ENCODE measurements at places on chromosomes 5 and 9.

DNA sequence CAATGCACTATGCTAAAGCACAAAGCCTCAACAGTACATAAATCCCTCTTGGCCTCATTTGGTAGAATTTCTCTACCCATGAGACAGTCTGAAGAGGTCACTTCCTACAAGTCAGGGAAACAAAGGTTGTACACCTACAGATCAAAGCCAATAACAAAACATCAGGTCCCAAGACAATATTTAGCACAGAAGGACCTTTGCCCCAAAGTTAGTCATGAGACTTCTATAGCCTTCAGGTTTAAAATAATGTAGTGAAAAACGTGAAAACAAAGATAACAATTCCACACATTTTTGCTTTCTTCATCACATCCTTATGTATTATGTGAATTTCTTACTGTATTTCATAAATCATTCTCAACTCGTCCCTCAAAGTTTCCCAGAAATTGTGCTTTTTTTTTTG is 15.8 kb downstream of the AFF4 start:
- no peak for DNase-seq

DNA sequence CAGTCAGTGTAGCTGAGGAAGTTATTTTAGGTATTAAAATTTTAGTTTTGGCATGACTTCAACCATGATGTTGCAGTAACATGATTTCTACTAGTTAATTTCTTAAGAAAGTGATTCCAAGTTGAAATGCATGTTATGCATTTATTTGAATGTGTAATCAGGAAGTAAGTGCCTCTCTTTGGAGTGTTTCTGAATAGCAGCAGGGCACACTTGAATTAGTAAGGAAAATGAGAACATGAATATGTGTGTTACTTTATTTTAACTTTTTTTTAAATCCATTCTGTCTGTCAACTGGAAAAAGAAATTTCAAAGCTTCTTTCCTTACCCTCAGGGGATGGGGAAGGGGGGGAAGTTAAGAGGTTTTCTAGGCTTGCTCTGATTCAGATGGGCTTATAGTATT is 40.4 kb downstream of the CTNNA1 start:
- DNase-seq = no peak

- no peak for DNase-seq
Measured at GRCh38 chr5:160493806-160494338, 72.2 kb downstream of the PTTG1 start.

DNA sequence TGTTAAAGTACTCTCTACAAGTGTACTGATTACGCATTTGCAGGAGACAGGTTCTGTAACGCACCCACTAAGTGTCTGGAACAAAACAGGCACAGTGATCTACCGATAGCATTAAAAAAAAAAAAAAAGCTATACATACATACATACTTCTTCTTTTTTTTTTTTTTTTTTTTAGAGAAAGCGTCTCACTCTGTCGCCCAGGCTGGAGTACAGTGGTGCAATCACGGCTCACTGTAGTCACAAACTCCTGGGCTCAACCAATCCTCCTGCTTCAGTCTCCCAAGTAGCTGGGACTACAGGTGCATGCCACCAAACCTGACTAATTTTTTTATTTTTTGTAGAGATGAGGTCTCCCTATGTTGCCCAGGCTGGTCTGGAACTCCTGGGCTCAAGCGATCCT is 7.6 kb downstream of the KIF24 start:
- DNase-seq = no peak

DNA sequence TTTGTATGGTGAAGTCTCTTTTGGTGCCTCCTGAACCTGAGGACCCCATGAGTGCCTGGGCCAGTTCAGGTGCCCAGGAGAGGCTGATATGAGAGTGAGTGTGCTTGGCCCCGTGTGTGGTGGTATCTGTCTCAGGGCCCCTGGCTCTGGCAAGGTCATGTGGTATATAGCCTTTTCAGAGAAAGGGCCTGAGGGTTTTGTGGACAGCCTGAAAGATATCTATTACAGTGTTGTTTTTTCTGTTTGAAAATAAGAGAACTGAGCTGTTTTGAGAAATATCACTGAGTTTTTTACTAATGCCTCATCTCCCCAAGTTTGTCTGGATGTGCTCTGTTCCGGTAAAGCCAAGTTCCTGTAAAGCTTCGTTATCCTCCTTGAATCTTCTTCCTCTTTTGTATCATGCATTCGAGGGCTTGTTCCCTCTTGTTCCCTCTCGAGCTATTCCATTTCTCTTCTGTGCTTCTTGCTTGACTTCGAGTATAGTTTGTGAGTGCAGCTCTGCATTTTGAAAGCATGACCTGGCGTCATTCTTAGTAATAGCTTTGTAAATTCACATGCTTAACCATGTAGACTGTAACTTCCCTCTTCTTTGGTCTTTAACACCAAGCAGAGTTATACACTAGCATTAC is 122.3 kb downstream of the MAST4 start:
- no peak for DNase-seq

DNA sequence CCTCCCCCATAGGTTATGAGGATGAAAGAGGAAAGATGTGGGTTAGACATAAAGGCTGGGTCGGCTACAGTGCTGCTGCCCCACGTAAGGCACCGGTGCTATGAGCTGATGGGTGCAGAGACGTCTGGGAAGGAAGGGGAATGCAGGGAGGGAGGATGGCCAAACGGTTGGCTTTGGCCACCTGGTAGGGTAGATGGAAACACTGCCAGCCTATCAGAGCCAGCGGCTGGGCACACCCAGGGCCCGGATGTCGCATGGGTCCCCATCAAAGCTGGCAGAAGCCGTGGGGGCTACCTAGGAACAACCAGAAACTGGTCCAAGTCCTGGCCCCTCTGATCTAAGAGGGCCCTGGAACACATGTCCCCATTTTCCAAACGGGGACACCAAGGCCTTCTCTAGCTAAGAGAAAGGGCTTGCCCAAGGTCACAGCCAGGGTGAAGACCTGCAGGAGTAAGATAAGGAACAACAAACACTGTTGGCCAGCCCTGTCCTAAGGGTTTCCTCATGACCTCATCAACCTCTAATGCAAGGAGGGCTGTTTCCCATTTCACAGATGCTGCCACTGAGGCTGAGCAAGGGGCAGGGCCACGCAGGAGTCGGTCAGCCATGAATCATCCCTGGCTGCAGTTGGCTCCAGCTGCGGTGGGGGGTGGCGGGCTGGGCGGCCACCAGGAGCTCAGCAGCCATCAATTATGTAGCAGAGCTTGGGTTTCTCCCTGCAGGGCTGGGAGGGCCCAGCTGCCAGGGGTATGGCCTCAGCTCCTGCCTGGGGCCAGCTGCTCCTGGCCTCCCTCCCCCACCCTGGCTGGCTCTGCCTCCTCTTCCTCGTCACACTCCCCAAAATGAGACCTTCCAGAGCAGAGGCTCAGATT is 4.9 kb downstream of the SH3GLB2 start:
- DNase-seq = no peak

- DNase-seq = no peak
Measured at GRCh38 chr5:33537240-33537639, 96.5 kb downstream of the TARS1 start.

GRCh38 chr5:180215783-180216630 is 7.0 kb upstream of the RASGEF1C start:
- DNase-seq = no peak
